ENCODE measurements at places on chromosomes 11 and 22. TPM values are rescaled to one million over a fixed set of nuclear protein-coding genes. Genes with fewer than 3 reads are reported as not detected.

The HSPB2 gene
- 24.8 TPM for total RNA-seq

DNA sequence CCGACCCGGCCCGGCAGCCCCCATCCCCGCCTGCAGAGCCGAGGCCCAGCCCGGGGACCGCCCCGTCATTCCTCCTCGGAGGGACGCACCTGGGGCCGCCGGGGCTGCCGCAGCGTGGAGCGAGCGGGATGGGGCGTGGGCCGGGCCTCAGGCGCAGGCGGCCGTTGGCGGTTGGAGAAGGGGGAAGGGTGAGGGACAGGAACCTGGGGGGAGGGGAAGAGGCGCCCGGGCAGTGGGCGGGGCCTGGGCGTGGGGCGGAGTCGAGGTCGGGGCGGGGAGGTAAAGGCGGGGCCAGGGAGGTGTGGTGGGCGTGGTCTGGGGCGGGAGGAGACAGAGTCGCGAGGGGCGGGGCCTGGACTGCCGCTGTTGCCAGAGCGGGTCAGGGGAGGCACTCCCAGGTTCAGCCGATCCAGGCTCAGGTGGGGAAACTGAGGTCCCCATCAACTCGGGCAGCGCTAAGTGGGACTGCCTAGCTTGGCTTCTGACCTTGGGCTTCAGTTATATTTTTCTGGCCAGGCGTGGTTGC, at the start of gene TESMIN:
TESMIN (minus strand) TSS at position 190 of the 526 bp plus-strand sequence. CDS start 860 bp downstream, outside the sequence.
- DNase-seq: peak; percentile 94

The GDPD5 gene
- 29.4 TPM for total RNA-seq

- no peak for DNase-seq
These were observed 38.2 kb downstream of the TXN2 start for GRCh38 chr22:36443198-36443770.

The OR51I1 gene
- 0.49 TPM for total RNA-seq

GRCh38 chr22:43247546-43248260, 60.8 kb upstream of the TTLL12 start:
- no peak for DNase-seq

The CLMP gene
- total RNA-seq: 107 TPM

The PKNOX2 gene
- total RNA-seq: 7.7 TPM

DNA sequence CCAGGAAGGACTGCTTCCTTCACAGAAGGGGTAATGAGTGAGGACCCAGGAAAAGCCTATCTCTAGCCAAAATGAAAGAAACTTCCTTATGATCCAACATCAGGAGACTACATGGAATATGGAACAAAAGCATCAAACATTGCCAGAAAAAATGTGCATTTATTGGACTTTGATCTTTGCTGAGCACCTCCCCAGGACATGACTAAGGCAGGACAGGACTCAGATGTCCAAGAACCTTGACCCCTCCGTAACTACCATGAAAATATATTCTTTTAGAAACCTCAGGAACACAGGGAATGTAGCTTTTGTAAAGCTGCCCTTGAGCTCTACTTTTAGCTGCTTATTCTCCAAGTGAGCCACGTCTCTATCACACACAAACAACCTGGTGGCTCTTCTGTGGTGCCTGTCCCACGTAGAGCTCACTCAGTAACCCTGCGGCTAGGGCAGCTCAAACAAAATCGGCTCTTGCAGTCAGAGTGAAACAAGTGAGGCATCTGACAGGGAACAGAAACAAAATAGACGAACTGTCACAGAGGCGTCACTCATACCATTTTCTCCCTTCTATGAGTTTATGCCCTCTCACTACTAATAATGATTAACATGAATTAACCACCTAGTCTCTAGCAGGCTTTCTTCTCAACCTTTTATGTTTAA, 471.5 kb upstream of the API5 start:
- DNase-seq: no peak

DNA sequence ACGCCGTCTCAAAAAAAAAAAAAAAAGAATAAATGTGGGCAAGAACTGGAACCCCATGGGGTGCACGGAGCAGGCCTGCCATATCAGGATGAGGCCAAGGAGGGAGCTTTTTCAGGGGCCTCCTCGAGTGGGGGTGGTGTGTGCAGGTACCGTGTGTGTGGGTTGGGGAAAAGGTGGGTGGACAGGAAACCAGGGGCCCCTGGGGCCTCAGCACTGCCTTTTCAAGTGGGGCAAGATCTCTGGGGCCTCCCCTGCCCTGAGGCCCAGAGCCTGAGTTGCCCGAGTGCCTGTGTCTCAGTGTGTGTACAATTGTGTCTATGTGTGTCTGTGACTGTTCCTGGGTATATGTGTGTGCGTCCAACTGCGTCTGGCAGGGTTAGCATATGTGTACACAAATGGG, 23.8 kb downstream of the TEF start:
- no peak for DNase-seq

DNA sequence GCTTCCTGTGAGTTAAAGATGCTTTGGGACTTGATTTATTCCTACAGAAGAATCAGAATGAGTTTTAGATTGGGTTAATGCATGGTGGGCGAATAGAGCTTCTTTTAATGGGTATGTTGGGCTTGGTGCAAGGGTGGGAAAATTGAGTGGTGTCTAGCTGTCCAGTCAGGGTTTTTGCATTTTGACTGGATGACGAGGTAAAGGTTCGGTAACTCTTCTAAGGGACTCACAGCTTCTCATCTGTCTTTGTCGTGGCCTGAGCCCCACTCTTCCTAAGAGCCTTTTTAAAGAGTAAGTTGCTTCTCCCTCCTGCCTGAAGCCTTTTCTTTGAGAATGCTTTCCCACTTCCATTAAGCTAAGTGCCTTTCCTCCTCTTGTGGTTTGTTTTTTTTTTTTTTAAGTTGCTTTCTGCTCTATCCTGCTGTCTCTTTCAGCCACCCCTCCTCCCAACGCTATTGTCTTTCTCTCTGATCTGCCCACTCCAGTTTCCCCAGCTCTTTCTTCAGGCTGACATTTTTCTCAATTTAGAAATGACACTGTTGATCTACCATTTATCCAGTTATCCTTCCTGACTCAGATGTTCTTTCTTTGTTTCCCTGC, 1.1 kb downstream of the DPF2 start:
- no peak for DNase-seq

GRCh38 chr22:45934168-45934564, 42.8 kb downstream of the WNT7B start:
- DNase-seq: no peak
